ENCODE measurements at places on chromosomes 7 and 10.

DNA sequence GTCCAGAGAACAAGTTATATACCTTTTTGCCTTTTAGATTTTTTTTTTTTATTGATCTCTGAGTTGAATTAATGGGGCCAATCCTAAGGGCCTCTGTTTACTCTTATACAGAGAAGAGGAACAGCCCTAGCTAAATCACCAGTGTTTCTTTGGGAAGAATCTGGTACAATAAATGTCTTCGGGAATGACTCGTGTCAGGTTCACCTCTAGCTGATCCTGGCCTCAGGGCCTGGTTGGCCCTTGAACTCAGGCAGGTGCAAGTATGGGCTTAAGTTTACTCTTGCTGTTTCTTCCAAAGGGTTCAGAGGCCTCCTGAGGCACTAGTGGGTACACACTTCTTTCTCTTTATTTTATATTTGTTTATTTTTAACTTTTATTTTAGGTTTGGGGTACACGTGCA lies 71.0 kb downstream of the LRMDA start:
- DNase-seq = no peak

DNA sequence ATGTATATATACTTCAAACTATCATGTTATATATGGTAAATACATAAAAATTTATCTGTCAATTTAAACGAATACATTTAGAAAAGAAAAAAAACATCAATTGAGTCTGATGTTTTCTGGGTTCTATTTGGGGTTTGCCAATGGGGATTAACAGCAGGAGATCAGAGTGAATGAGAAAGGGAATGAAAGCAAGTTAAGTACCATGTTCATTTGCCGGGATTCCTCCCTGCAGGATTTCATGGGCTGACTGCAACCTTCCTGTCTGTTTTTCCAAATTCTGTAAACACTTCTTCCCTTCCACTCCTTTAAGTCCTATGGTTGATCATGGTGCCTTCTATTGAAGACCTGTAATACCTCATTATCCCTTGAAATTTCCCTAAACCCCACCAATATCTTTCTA lies 33.9 kb upstream of the SEMA3A start:
- DNase-seq = no peak

GRCh38 chr7:50211130-50212015 lies 93.1 kb upstream of the IKZF1 start:
- DNase-seq = no peak

- peak; percentile 13 for DNase-seq
Measured at GRCh38 chr10:110016039-110016438, 8.3 kb downstream of the ADD3 start.

DNA sequence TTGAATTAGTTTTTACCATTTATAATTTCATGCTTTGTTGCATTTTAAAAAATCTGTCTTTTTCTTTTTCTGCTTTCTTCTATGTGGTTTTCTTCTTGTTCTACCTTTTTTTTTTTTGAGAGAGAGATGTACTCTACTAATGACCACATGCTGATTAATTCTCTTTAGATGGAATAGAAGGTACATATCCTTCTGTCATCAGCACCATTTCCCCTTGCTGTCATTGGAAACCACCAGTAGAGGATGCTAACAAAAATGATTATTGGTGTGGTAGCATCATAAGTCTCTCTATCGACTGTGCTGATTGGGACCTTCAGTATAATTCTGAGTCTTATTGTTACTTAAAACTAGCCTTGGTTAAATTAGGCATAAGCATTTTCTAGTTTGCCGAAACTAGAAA lies 3.6 kb downstream of the ZEB1 start:
- DNase-seq = peak; percentile 2

- DNase-seq = no peak
Measured at GRCh38 chr7:77797734-77798393, 370 bp downstream of the TMEM60 start.

- DNase-seq = no peak
Measured at GRCh38 chr7:25478925-25479324, 250.6 kb upstream of the NPVF start.

DNA sequence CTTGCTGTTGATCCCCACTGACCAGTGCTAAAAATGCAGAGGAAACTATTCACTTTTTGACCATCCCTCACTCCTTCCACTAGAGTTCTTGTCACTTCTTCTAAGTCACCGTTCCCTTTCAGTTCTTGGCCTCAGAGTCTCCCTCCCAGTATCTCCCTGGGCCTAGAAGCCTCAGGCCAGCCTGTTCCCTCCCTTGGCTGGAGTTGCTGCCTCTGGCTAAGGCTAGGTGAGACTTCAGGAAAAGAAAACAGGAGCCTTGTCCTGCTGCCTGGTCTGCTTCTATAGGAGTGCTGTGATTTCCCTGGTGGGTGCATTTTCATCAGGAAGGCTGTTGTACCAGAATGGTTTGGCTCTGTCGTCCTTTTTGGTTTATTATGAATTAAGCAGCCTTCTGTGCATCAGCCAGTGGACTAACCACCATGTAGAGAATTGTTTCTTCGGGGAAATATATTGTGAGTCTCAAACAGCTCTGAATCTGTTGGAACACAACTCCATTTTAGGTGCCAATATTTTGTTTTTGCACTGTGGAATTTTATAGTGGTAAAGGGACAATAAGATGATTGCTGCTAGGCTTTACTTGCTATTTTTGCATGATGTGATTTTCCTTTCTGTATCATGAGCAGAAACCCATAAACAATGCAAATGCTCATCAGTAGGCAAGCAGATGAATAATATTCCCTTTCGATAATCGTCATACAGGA lies 233.4 kb upstream of the FZD1 start:
- no peak for DNase-seq

GRCh38 chr7:150787321-150788281 lies 12.6 kb downstream of the TMEM176B start:
- DNase-seq = peak; percentile 56

DNA sequence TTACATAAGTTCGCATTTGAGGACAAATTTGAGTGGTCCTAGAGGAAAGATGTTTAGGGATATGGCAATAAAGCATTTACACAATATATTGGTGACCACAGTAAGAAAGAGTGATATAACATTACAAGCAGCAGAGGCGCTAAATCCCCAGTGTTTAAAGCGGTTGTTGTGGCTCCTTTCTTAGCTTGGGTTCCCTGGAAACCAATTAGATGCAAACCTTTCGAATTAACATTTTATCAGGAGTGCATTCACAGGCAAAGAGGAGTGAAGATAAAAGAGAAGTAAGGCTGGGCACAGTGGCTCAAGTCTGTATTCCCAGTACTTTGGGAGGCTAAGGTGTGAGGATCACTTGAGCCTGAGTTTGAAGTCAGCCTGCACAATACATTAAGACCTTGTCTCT lies 331.1 kb downstream of the BICC1 start:
- DNase-seq = no peak

DNA sequence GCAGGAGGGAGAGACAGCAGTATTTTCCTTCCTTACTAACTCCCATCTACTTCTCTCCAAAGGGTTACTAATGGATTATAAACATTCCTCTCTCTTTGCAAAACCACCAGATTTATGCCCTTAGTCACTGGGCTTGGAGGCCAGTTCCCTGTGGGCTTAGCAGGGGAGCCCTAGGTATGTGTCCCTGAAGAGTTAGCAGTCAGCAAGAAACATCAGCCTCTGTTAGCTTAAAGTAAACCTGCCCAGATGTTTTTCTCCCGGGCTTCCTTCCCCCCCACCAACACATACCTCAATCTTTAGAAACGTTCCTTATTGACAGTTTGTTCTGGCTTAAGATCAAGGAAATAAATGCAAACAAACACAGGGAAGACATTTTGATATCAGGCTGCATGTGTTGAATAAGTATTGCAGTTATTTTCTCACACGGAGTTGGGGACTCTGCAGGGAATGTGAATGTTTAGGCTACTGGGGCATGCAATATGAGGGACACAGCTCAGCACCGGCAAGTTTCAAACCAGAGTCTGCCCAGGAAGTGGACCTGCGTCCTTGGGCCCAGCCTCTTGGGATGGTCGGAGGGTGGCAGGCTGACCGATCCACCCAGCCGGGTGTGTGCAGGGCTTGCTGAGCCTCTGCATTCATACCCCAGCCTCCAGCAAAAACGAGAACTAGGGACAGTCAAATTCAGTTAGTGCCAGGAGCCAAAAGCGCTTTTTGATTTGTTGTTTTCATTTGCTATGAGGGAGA lies 252.0 kb upstream of the GRB10 start:
- no peak for DNase-seq

DNA sequence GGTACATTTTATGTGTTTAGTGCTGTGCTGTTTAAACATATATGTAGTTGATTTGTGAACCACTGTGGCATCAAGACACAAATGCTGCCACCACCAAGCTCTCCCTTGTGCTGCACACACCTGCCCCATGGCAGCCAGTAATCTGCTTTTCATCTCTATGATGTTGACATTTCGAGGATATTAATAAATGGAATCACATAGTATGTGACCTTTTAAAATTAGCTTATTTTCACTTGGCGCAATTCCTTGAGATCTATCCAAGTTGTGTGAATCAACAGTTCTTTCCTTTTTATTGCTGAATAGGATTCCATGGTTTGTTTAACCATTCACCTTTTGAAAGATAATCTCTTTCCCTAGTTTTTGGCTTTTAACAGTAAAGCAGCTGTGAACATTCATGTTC lies 73.1 kb downstream of the BMPR1A start:
- no peak for DNase-seq

DNA sequence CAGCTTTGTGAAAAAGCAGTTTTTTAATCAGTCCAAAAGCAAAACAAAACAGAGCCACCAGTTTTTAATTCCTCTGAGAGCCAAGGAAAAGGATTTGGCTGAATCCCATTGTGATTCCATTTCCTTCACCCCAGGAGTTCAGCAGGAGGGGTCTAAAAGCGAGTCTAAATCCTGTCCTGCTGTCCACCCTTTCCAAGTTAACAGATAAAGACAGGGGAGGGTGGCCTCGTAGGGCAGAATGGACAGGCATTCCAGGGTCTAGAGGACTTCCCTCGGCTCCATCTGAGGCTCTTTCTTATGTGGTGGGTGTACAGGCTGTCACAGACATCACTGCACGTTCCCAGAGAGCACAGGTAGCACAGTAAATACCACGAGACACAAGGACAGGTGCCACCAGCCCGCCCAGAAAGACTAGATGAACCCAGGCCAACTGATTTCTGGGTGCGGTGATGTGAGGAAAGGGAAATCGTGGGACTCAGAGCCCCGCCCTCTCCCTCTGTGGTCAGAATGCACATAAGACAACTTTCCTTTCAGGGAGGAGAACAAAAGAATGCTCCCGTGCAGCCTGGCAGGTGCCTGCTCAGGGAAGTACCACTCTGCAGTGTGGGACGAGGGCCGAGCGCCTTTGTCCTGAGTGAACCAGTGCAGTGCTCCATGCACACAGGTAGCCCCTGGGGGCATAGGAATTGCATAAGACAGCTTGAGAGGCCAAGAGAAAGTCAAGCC lies 119.7 kb downstream of the ABLIM1 start:
- DNase-seq = peak; percentile 48

DNA sequence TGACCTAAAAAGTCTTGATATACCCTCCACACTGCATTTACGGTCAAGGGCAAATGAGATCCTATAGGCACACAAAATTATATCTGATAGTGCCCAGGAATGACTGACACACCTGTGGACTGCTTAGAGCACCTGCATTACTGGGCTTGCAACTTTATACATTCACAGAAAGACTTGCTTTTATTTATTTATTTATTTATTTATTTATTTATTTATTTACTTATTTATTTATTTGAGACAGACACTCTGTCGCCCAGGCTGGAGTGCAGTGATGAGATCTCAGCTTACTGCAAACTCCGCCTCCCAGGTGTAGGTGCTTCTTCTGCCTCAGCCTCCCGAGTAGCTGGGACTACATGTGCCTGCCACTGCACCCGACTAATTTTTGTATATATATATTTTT lies 6.5 kb upstream of the IFT22 start:
- no peak for DNase-seq

DNA sequence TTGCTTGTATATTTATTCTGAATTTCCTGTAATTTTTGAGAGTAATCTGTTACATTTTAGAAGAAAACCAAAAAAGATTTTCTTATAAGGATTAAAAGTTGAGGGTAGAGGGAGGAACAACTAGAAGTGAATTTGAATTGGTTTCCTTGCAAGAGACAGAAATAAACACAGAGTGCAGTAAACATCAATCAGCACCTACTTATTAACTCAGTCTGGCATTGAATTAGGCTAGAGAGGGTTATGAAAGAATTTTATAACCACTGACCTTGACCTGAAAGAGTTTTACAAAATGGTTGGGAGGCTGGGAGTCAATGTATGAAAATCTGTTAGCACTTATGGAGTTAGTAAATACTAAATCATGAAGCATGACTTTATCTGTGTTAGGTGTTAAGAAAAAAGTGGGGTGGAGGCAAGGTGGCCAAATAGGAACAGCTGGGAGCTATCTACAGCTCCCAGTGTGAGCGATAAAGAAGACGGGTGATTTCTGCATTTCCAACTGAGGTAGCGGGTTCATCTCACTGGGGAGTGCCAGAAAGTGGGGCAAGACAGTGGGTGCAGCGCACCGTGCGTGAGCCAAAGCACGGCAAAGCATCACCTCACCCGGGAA lies 106.5 kb downstream of the PDE1C start:
- no peak for DNase-seq

DNA sequence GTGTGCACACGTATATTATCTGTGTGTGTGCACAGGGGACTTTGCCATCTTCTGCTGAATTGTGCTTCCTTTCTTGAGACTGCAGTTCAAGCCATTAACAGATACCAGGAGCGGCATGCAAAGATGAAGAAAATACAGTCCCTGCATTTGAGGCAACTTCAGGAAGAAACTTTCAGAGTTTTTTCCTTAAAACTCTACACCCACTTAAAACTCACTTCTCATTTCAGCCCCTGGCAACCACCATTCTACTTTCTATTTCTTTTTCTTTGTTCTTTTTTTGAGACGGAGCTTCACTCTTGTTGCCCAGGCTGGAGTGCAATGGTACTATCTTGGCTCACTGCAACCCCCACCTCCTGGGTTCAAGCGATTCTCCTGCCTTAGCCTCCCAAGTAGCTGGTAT lies 448.9 kb upstream of the ZMIZ1 start:
- no peak for DNase-seq

DNA sequence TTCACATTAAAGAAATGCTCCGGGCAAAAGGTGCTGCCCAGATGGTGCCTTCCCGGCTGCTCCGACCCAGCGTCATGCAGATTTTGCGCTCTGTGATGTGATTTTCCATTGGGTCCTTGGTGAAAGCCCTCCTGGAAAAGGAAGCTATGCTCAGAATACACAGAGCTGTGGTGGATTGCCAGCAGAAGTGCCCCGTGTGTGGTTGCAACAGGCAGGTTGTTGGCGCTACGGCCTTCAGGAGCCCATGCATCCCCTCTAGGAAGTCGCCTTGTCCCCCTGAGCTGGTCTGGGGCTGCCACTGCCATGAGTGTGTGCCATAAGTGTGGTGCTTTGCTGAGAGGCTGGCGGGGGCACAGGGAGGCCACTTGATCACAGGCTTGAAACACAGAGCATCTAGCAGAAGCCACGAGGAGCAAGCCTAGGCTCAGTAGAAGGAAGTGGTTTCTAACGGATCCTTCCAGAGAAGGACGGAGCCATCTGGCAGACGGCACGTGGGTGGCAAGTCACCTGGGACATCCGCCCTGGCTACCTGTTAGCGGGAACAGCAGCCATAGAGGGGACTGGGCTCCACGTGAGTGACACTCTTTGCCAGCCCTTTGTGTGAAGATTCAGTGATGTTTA lies 210.9 kb downstream of the CUX1 start:
- no peak for DNase-seq

GRCh38 chr10:99604862-99605261 lies 15.4 kb downstream of the SLC25A28 start:
- no peak for DNase-seq

GRCh38 chr7:155728116-155728515 lies 83.7 kb downstream of the RBM33 start:
- no peak for DNase-seq
